ENCODE measurements at places on chromosomes 4 and X.
A peak's percentile ranks its signal among the peaks of the same experiment; 100 is the strongest.

GRCh38 chr4:99790796-99791617 is 25.6 kb upstream of the DAPP1 start:
- DNase-seq = no peak

GRCh38 chr4:108902769-108903168 is 139.9 kb upstream of the ETNPPL start:
- DNase-seq = no peak

GRCh38 chrX:17547658-17548057 is 172.7 kb downstream of the NHS start:
- DNase-seq = peak; percentile 76

DNA sequence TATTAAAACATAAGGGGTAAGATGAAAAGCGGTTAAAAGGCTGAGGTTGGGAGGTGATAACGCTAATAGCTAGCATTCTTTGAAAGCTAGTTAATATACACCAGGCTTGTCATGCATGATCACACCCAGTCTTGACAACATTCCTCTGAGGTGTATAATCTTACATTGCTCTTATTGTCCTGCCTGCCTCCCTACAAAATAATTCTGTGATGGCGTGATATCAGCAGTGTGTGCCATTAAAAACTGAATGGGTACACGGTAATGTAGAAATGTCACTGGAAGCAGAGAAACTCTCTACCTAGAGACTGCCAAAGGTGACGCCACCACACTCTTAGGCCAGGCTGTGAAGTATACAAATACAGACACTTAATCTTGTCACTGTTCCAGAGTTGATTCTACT is 68.1 kb downstream of the DIAPH2 start:
- DNase-seq = no peak

DNA sequence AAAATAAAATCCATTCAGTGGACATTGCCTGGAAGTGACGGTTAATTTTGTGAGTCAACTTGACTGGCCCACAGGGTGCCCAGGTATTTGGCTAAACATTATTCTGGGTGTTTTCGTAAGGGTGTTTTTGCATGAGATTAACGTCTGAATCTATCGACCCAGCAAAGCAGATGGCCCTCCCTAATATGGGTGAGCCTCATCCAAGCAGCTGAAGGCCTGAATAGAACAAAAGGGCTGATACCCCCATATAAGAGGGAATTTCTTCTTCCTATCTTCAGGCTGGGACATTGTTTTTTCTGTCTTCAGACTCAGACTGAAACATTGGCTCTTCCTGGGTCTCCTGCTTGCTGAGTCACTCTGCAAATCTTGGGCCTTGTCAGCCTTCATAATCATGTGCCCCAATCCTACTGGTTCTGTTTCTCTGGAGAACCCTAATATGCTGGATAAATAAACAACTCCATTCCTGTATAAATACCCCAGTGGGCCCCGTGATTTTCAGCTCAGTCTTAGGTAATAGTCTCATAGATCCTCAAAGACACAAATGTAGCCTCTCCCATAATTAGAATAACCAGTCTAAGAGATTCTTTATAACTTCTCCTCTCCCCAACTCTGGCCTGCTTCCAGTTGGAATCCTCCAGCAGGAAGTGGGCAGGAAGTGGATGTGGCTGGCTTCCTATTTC is 33.1 kb upstream of the DDX3X start:
- DNase-seq = no peak

GRCh38 chrX:28854637-28855036 is 267.4 kb downstream of the IL1RAPL1 start:
- DNase-seq = no peak

GRCh38 chr4:48270951-48271473 is 1.4 kb upstream of the TEC start:
- DNase-seq = no peak

GRCh38 chrX:68647156-68647957 is at the start of gene STARD8:
Gene STARD8, plus strand, starts transcription at chrX:68647666. Its CDS starts 217 bp downstream, at chrX:68647883.
- no peak for DNase-seq

DNA sequence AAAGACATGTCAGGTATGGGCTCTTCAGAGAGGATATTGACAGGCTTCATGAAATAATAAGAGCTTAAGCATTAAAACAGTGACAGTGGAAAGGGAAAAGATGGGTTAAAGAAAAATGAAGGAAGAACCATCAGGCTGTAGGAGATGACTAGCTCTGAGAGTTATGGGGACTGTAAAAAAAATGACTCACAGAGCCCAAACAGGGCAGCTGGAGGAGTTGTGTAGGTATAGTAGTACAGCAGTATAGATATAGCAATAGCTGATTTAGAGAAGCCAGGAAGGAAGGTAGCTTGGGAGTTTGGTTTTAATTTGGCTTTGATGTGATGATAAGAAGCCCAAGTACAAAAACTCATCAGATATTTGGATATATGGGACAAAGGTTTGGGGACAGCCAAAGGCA is 66.6 kb downstream of the FREM3 start:
- DNase-seq = no peak

DNA sequence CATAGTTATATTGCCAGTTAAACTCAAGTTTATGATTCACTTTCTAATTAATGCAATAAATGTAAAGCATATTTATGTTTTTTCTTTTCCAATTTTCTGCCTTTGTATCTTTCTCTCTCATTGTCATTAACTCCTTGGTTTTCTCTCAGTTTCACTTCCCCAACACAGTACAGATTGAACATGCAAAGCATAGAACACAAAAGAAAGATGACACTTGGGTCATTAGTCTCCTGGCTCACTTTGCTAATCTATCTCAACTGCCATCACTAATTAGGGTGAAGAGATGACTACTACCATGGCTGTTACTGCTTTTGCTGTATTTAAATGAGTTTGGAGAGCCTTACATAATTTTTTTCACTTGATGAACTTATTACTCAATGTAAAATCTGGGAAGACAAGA is 12.3 kb upstream of the NAA11 start:
- DNase-seq = no peak

DNA sequence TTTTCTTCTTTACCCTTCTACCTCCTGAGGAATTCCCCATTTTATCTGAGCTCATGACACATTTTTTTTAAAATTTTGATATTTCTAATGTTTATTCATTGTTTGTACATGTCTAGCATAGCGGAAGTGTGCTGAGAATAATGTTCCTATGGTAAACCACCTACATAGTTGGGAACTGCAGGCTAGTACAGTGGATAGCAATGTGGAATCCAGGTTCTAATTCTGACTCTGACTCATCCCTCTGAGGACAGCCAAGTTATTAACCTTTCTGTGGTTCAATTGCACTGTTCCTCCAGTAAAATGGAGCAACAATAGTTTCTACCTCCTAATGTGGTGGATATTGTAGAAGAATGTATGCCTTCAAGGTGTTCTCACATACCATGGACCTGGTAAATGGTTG is 20.6 kb upstream of the APELA start:
- DNase-seq = no peak

GRCh38 chrX:17442898-17443297 is 67.9 kb downstream of the NHS start:
- no peak for DNase-seq

- DNase-seq = no peak
Measured at GRCh38 chr4:183268556-183268955, 51.5 kb downstream of the CLDN22 start.

DNA sequence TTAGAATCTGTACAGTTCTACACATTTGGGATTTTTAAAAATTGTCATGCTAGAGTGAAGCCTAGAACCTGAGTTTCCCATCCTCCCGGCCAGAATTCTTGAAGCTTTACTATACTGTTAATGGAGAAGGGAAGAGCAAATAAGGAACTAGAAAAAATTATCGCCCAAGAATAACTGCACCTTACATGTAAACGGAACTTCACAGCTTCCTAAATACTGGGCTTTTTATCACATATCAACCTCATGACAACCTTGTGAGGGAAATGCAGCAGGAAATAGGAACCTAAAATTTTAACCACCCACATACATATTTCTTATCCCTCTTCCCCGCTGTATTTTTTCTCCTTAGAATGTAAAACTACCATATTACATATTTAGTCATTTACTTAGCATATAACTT is 19.3 kb downstream of the ARHGEF9 start:
- DNase-seq = no peak

DNA sequence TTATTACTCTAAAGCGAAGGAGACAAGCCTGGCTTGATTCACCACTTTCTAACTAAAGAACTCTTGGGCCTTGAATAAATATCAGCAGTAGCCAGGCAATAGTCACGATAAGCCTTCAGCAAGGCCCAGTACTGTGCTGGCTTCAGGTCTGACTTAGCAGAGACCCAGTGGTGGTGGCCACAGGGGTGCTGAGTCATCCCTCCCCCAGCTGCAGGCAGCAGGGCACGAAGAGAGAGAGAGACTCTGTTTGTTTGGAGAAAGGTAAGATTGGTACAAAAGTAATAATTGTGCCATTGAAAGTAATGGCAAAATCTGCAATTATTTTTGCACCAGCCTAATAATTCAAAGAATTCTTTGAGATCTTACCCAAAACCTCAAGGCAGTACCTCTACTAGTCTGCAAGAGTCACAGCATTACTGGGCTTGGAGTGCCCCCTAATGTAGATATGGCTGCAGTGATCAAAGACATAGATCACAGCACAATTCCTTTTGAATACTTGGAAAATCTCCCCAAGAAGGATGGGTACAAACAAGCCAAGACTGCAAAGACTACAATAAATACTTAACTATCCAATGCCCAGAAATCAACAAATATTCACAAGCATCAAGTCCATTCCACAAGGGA is 159.5 kb upstream of the USP38 start:
- peak; percentile 23 for DNase-seq

DNA sequence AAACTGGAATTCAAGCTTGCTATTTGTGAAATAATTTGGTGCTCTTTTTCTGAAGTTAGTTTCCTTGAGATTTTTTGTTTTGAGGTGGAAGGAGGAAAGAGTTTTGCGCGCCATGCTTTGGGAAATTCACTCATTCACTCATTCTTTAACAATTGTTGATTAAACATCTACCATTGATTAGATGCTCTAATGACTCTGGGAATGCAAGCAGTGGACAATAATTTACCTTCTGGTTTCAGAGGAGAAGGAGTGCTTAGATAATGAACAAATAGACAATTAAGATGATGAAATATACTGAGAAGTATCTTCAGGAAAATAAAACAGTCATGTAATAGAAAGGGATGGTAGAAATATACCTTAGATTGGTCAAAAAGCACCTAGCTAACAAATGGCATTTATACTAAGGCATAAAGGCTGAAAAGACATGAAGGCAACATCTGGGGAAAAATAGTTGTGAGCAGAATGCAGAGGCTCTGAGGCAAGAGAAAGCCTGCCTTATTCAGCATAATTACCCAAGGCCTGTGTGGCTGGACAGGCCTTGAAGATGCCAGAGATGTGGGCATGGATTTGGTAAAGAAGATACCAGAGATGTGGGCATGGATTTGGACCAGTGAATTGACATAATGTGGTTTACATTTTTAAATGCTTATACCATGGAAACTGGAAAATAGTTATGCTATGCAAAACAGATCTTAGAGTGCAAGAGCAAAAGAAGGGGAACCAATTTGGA is 2.7 kb upstream of the COMMD8 start:
- DNase-seq = no peak

- no peak for DNase-seq
Measured at GRCh38 chr4:85783483-85783882, 308.5 kb downstream of the ARHGAP24 start.

DNA sequence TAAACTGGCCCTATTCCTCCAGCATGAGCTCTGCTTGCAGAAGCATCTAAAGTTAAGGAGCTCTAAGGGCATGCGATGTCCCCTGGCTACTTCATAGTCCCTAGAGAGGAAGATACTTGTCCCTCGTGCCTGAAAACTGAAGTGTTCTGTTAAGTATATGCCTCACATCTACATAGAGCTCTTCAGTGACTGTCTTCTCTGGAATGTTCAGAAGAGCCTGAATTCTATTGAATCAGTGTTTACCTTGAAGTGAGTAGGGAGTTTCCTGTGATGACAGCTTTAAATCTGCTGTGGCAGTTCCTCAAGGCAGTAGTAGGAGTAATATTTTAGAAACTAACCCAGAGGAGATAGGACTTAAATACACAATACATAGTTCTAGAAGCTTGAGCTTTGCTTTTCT is 111.2 kb downstream of the ZNF518B start:
- DNase-seq = no peak
